ENCODE measurements at places on chromosomes 3 and 15. TPM values are rescaled to one million over a fixed set of nuclear protein-coding genes. Genes with fewer than 3 reads are reported as not detected.

DNA sequence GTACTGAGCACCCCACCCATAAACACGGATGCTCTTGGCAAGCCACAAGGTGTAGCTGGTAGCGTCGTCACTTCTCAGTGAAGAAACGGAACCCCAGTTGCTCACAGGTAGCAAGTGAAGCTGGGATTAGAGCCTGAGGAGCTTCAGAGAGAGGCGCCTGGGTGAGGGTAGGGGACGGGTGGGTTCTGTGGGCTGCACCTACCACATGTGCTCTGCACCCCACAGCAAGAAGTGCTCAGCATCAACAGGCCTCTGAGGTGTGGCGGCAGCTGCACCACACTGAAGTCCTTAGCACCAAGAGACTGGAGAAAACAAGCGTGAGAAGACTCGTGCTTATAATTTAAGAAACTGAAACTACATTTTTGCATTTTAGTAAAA, 9.8 kb downstream of the MAP6D1 start:
- H3K27me3 ChIP-seq: no peaks in the 10 kb centered on the region
- peaks cover 20% of the 10 kb centered on the region for H3K36me3 ChIP-seq
- H3K4me1 ChIP-seq: no peaks in the 10 kb centered on the region
- no peak overlapping the region for H3K4me3 ChIP-seq

The PP2D1 gene
- not detected for total RNA-seq

GRCh38 chr3:140344082-140344454, 333.8 kb upstream of the TRIM42 start:
- no peaks in the 10 kb centered on the region for H3K4me1 ChIP-seq
- H3K4me3 ChIP-seq: no peak overlapping the region
- H3K36me3 ChIP-seq: no peaks in the 10 kb centered on the region

The CHRD gene
- 5.3 TPM for total RNA-seq

GRCh38 chr3:196274585-196274984, 12.9 kb downstream of the PCYT1A start:
- no peaks in the 10 kb centered on the region for H3K27me3 ChIP-seq
- peaks cover 14% of the 10 kb centered on the region for H3K4me1 ChIP-seq
- no peak overlapping the region for H3K4me3 ChIP-seq
- no peak overlapping the region for H3K27ac ChIP-seq

The TRH gene
- total RNA-seq: not detected

The RAB5A gene
- 71.7 TPM for total RNA-seq

DNA sequence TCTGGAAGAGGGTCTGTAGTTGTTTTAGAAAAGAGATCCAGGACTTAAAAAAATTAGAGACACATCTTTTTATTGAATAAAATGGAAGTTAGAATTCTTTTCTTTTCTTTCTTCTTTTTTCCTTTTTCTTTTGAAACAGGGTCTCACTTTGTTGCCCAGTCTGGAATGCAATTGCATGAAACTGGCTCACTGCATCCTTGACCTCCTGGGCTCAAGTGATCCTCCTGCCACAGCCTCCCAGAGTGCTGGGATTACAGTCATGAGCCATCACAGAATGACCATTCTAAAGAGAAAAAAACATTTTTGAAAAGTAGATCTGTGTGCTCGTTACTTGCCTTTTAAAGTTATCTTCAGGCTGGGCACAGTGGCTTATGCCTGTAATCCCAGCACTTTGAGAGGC, 3.6 kb downstream of the ATXN7 start:
- DNase-seq: no peak
- no peak overlapping the region for H3K4me3 ChIP-seq
- H3K4me1 ChIP-seq: peaks cover 11% of the 10 kb centered on the region
- no peaks in the 10 kb centered on the region for H3K36me3 ChIP-seq

The TBCCD1 gene
- total RNA-seq: 11.3 TPM

The DUOXA2 gene
- not detected for total RNA-seq

The CCNDBP1 gene
- 57.9 TPM for total RNA-seq

The RASGRP1 gene
- total RNA-seq: 9.4 TPM

DNA sequence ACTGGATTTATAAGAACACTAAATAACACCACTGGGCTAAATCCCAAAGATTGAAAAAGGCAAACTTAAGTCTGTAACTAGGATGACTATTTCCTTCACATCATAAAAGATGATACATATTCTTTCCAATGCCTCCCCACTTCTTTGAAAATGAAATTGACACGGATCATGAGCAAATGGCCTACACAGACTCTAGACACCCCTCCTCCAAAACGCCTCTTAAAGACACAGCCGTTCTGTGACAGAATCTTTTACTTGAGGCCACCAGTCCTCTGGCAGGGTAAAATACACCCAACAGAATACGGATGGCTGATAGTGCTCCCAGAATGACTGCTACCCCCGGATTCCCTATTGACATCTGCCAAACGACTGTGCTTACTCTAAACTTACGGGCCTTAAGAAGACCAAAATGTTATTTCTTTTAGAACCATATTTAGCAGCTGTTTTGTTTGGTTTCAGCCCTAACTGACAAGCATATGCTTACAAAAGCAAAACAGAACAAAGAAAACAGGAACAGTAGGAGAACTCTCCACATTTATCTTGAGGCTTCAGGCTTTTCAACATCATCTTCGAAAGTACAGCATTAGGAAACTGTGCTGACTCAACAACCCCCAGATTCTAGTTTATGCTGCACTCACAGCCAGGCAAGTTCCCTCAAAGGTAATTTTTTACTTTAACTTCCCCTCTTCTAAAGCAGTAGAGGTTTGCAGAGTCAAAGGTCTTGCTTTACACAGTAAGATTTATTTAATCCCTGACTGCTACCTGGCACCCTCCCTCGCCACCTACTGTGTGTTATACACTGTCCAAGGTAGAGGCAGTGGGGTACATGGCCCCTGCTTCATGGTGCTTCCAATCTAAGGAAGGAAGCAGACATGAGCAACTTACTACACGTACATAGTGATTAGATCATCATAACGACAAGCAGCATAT, 84.3 kb downstream of the TNIK start:
- H3K36me3 ChIP-seq: no peaks in the 10 kb centered on the region
- no peak for DNase-seq
- no peak overlapping the region for H3K4me3 ChIP-seq
- no peaks in the 10 kb centered on the region for H3K27me3 ChIP-seq

- no peaks in the 10 kb centered on the region for H3K36me3 ChIP-seq
- no peak overlapping the region for H3K4me3 ChIP-seq
- H3K27me3 ChIP-seq: no peaks in the 10 kb centered on the region
- no peak overlapping the region for H3K27ac ChIP-seq
- DNase-seq: no peak
- peaks cover 19% of the 10 kb centered on the region for H3K4me1 ChIP-seq
Measured at GRCh38 chr15:83104141-83104540, 3.3 kb upstream of the TM6SF1 start.

- no peak for DNase-seq
- H3K27ac ChIP-seq: no peak overlapping the region
- no peaks in the 10 kb centered on the region for H3K27me3 ChIP-seq
- H3K4me3 ChIP-seq: no peak overlapping the region
Measured at GRCh38 chr3:192128922-192129321, 598.4 kb downstream of the FGF12 start.

DNA sequence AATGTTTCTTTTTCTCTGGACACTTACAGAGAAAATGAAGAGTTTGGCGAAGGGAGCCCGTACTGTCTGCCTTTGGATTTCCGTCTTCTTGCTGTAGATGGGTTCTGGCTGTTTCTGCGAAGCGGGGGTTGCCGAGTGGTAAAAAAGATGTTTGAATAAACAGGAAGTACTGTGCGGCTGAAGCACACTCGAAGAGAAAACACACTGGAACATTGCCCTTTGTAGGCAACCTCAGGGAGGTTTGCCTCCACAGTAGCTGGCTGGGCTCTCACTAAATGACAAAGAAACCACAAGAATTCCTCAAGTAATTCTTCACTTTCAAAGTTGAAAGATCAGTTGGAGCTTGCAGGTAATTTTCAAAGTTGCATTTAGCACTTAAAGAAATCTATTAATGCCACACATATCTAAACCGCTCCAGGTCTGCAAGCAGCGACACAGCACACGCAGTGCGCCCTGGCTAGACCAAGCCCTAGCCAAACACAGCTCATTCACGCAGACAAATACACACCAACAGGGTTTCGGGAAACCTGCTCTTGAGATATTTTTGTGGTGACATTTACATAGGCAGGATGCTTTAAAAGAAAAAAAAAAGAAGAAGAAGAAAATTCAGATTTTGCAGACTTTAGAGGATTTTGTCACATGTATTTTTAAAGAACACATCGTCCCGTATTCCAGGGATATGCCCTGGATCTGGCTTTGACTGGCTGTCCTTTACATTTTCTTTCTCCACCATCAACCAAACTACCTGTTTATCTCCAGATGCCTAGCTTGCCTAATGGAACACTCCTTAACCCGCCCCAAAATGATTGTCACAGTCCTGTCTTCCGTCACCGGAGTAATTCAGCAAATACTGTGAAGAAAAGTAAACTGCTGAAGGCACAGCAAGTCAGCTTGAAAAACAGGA, 452.8 kb downstream of the FOXP1 start:
- H3K36me3 ChIP-seq: no peaks in the 10 kb centered on the region
- peak; percentile 75 for DNase-seq
- no peaks in the 10 kb centered on the region for H3K27me3 ChIP-seq

The CLRN1 gene
- not detected for total RNA-seq

GRCh38 chr15:97406841-97407240, 553.7 kb upstream of the ARRDC4 start:
- no peaks in the 10 kb centered on the region for H3K36me3 ChIP-seq
- DNase-seq: no peak
- H3K27ac ChIP-seq: no peak overlapping the region
- no peaks in the 10 kb centered on the region for H3K4me1 ChIP-seq

The REC114 gene
- not detected for total RNA-seq

The UROC1 gene
- not detected for total RNA-seq

The GOLGA8O gene
- 2.1 TPM for total RNA-seq

The BCL2A1 gene
- total RNA-seq: 91.1 TPM

The ANKRD34C gene
- not detected for total RNA-seq

The ADAMTSL3 gene
- total RNA-seq: 26.2 TPM

DNA sequence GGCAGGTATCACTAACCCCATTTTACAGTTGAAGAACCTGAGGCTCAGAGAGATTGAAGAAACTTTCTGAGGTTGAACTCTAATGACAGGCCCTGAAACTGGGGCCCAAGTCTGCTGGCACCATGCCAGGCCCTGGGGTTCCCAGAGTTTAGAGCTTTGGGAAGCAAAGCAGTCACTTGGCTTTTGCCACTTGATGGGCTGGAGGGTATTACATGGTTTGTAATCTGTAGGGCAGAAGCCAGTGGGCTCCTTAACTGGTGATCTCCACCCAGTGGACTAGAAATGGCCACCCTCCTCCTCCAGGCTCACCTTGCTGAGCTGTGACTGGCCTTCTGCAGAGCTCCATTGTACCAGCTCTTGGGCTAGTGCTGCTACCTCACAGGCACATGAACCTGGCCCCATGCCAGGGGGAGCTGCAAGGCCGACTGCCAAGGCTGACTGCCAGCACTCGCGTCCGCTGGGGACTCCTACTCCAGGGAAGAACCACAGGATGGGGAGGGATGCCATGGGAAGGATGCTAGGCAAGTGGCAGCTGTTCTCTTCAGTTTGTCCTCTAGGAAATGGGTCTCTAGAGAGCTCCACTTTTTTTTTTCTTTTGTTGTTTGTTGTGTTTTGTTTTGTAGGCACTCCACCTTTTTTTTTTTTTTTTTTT, 104.8 kb downstream of the ETFA start:
- no peak overlapping the region for H3K4me3 ChIP-seq
- H3K4me1 ChIP-seq: no peaks in the 10 kb centered on the region
- H3K36me3 ChIP-seq: peaks cover under 1% of the 10 kb centered on the region

The UBA7 gene
- total RNA-seq: 110 TPM

The NANOGP8 gene
- total RNA-seq: not detected

The PRKCI gene
- 43.2 TPM for total RNA-seq

DNA sequence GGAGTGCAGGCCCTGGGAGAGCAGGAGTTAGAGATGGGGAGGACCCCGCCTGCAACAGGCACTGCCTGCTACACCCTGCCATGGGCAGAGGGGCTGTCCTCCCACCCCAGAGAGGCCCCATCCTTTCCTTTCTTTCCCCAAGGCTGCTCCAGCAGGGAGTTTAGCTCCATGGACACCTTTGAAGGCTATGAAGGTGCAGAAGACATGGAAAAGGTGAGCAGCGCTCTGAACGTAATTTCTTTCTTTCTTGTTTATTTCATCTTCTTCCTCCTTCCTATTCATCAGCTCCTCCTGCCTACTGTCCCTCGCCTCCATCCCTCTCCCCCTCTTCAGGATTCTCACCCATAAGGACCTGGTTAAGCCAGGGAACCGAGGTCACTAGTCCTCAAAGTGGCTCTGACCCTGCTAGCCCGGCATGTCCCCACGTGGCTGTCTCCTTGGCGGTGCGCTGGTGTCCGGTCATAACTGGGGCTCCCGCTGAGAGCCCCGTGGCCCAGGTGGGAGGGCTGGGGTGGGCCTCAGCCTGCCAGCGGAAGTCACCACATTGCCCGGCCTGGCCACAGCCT, 16.0 kb upstream of the ADIPOQ start:
- peaks cover 65% of the 10 kb centered on the region for H3K27me3 ChIP-seq
- H3K27ac ChIP-seq: no peak overlapping the region
- no peak for DNase-seq
- H3K4me3 ChIP-seq: peak overlapping the region; percentile 73
- H3K36me3 ChIP-seq: no peaks in the 10 kb centered on the region

- no peak overlapping the region for H3K27ac ChIP-seq
- H3K4me3 ChIP-seq: no peak overlapping the region
- peaks cover 94% of the 10 kb centered on the region for H3K36me3 ChIP-seq
Measured at GRCh38 chr15:80944818-80945217, 44.8 kb downstream of the MESD start.

GRCh38 chr15:75577401-75578172, 1.5 kb downstream of the PTPN9 start:
- no peaks in the 10 kb centered on the region for H3K27me3 ChIP-seq
- H3K36me3 ChIP-seq: no peaks in the 10 kb centered on the region
- H3K4me1 ChIP-seq: peaks cover 19% of the 10 kb centered on the region
- peak overlapping the region; percentile 90 for H3K4me3 ChIP-seq
- H3K27ac ChIP-seq: peak overlapping the region; percentile 93
- DNase-seq: no peak

Measured in upper lobe of right lung (tissue), 1 donor.